Stimulated activated CD4-positive, alpha-beta T cell treated with anti-CD3 and anti-CD28 coated beads, Interleukin-12 subunit alpha, Interleukin-12 subunit beta, amount 100 ng/mL, for 4 hours (primary cell): ENCODE measurements at places on chromosomes 7 and 10.

DNA sequence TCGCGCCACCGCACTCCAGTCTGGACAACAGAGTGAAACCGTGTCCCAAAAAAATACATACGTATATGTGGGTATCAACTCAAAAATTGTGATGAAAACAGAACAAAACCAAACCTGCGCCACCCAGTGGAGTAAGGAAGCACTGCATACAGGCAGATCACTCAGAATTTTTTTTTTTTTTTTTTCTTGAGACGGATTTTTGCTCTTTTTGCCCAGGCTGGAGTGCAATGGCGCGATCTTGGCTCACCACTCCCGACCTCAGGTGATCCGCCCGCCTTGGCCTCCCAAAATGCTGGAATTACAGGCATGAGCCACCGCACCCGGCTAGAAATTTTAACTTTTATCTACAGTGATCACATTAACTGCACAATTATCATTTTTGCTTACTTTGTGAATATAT, 9.1 kb upstream of the TMEM236 start:
- peak; percentile 71 for DNase-seq

DNA sequence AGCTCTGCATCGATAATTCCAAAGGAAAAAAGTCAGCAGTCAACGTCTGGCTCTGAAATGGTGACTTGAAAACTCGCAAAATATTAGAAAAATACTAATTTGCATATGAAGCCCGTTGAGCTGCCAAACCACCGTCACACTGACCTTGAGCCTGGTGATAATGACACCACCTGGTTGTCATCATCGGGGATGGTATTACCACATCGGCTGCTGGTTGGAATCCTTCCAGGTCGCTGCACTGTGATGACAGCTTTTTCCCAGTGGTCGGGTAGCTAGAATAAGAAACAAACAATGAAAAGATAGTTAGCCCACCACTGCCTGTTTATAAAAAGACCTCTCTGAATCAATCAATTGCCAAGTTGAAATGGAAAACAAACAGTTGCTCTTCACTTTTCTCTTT, 41.6 kb downstream of the LAMB1 start:
- DNase-seq = no peak

DNA sequence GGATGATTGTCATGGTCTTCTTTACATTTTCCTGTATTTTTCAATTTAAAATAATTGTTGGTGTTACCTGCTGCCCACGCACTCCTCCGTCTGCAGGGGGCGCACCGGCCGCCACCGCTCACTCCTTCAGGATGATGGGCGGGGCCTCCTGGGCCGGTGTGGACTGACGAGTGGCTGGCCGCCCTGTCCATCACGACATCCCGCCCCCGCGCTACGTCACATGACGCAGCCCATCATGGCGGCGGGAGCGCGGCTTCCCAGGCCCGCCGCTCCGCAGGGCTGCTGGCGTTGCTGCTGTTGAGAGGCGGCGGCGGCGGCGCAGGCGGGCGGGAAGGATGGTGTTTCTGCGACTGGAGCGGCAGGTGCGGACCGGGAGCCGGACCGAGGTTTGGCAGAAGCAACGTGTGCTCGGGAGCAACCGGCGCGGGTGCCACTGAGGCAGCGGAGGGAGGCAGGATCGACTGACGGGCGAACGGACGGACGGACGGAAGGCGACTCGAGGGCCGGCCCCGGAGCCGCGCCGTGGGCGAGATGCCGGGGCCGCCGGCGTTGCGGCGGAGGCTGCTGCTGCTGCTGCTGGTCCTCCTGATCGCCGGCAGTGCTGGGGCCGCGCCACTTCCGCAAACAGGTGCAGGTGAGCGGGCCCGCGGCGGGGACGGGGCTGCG, at the start of gene LMTK2:
LMTK2 (plus strand) TSS at position 216 of the 666 bp plus-strand sequence; CDS start at position 532, 316 bp downstream.
- peak; percentile 98 for DNase-seq

DNA sequence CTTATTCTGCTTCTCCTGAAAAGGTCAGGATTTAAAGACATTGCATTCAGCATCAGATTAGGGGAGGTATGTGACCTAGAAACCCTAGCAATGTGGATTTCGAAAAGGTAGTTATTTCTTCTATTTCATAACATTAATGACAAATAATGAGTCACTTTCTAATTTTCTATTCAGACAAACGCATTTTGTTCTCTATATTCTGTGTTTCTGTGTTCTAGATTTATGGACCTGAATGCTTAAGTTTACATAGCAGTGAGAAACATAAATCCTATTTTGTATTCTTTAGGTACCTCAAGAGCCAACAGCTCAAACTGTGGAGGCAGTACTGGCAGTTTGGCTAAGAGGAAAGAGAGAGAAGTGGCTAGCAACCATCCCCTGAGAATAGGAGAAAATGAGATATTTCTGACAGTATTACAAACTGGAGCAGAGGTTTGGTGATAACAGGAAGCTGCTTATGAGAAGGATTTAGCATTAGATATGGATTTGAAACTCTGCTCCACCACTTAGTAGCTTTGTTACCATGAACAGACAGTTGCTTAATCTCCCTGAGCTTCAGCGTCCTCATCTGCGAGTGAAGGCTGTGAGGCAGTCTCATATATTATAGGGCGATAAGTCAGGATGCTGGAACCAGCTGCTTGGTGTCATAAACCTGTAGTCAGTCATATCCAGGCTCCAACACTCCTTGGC, 28.2 kb downstream of the CDK14 start:
- no peak for DNase-seq

GRCh38 chr7:135283959-135284638, 50.5 kb downstream of the STRA8 start:
- no peak for DNase-seq
